ENCODE measurements at places on chromosomes 5 and 9.

DNA sequence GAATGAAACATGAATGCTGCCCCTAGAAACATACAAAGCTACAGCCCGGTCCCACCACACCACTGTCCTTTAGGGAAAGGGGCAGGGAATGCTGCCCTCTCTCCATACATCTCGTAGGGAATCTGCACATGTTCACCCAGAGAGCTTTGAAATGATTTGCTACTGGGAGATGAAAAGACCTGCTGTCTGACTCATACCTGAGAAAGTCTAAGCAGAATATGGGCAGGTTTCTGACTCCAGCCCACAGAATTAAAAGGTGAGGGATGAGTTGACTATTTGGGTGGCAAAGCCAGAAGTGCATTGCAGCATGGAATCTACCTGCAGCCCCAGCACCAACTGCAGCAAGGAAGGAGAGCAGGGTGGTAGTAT is 297.9 kb downstream of the TLE1 start:
- no peak for DNase-seq

- DNase-seq: no peak
These were observed 32.0 kb downstream of the PAX5 start for GRCh38 chr9:37002036-37002412.

GRCh38 chr5:14261856-14262611 is 118.9 kb downstream of the TRIO start:
- DNase-seq: no peak

DNA sequence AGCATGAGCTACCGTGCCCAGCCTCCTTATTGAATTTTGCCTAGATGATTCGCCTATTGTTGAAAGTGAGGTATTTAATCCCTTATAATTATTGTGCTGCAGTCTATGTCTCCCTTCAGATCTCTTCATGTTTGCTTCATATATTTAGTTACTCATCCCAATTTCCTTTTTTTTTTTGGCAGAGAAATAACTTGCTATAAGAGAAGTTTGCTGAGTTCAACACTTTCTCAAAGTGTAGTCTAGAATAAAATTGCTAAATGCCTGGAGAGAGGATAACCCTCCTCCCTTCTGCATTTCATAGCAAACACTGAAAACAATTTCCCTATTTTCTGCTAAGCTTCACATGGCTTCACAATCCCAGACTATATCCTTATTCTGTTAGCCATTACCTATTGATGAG is 136.6 kb upstream of the CD180 start:
- DNase-seq: no peak

DNA sequence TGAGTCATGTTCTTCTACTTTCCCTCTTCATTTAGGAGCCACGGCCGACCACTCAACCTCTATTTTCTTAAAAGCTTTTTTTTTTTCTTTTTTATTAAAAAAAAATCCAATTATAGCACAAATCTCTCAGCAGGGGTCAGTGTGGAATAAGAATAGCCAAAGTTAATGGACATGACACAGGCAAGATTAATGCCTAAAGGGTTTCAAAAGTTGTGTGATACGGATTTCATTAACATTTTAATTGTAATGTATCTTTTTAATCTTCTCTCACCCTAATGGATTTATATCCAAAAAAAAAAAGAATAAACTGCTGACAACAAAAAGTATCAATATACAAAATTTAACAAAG is 5.4 kb downstream of the NACC2 start:
- no peak for DNase-seq

DNA sequence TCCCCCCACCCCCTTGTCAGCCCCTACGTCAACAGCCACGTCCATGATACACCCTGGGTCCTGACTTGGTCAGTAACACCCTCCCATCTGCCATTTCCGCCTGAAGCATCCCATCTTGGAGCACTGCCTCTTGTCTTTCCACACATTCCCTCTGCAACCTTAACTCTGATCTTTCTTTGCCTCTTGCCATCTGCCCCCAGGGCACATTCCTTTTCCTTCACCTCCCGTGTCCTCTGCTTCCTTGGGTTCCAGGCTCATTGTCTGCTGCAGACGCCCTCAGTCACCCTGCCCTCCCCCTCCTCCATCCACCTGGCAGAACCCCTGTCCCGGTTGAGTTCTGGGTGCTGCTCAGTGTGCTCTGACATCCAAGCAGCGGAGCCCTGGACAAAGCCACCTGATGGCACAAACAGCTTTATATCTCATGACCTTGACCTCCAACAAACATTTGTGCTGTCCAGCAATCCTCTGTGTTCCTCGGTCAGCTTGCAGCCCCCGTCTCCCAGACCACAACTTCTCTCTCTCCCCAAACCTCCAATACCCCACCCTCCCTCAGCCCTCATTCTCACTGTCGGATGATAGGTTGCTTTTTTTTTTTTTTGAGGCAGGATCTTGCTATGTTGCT is 97.7 kb upstream of the IER5L start:
- no peak for DNase-seq

DNA sequence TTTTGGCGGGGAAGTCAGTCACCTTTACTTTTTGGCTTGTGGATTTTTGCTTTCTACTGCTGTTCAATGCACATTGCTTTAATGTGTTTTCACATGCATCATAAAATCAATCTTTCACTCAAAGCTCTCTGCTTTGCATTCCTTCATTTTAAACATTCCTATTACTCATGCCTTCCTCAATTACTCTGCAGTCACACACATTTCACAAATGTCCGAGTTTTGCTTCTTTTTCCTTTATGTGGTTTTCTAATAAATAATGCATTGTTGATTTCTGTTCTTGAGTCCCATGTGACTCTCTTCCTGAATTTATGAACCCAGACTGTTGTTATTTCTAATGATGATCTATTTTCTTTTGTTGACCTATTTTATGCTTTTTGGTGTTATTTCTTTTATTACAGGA is 82.3 kb upstream of the EPB41L4B start:
- DNase-seq: no peak

All from brain microvascular endothelial cell (primary cell).